ENCODE measurements at places on chromosomes 11 and 22.

DNA sequence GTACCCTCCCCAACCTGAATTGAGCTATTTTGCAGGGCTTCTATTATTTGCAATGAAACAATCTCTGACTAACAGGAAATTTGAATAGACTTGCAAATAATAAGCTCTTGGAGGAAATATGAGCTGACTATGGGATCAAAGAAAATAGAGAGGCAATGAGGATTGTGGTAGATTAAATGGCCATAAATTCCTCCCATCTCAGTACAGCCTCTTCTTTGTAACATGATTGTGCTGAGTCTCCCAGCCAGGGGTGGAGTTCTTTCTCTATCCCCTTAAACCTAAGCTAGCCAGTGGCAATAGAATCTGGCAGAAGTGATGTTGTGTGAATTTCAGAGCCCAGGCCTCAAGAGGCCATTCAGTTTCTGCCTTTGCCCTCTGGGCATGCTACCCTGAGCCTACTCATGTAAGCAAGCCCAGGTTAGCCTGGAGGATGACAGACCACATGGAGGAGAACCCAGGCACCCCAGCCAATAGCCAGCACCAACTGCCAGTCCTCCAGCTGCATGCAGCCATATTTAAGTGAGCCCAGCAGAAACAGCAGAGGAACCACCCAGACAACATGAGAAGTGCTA lies 86.8 kb upstream of the TP53I11 start:
- no peaks in the 10 kb centered on the region for H3K36me3 ChIP-seq
- no peak overlapping the region for H3K27ac ChIP-seq
- H3K4me1 ChIP-seq, result no peaks in the 10 kb centered on the region

DNA sequence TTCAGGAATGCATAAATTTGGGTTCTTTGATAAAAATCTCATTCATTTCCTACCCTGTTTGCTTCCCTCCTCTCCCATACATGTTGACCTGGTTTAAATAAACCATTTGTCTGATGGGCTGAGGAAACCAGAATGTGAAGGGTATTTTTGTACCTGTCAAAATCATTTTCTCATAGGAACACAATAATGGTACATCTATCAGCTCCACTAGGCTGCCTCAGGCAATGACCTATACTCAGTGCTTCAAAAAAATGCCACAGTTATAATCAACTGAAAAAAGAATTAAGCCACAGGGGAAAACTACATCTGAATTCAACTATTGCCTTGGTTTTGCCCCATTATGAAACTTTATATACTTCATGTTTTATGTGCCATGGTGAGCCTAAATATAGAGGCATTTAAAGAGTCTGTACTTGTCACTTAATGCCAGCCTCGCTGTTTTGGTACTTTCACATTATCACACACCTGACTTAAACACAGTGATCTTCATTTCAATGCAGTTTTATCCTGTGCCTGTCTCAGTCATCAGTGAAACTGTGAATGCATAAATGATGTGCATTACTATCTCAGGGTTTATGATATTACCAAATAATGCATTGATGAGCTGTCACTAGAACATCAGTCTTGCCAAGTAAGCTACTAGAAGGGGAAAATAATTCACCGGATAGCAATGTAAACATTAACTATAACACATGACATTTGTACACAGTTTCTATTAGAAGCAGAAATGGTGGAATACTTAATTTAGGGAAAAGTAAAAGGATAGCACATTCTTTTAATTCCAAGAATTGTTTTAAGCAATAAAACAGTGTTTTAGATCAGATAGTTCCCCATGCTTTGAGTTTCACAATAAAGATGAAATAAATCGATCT lies 92.7 kb downstream of the MSANTD4 start:
- H3K36me3 ChIP-seq, result no peaks in the 10 kb centered on the region
- H3K4me1 ChIP-seq, result no peaks in the 10 kb centered on the region
- H3K4me3 ChIP-seq, result no peak overlapping the region
- no peak overlapping the region for H3K27ac ChIP-seq

DNA sequence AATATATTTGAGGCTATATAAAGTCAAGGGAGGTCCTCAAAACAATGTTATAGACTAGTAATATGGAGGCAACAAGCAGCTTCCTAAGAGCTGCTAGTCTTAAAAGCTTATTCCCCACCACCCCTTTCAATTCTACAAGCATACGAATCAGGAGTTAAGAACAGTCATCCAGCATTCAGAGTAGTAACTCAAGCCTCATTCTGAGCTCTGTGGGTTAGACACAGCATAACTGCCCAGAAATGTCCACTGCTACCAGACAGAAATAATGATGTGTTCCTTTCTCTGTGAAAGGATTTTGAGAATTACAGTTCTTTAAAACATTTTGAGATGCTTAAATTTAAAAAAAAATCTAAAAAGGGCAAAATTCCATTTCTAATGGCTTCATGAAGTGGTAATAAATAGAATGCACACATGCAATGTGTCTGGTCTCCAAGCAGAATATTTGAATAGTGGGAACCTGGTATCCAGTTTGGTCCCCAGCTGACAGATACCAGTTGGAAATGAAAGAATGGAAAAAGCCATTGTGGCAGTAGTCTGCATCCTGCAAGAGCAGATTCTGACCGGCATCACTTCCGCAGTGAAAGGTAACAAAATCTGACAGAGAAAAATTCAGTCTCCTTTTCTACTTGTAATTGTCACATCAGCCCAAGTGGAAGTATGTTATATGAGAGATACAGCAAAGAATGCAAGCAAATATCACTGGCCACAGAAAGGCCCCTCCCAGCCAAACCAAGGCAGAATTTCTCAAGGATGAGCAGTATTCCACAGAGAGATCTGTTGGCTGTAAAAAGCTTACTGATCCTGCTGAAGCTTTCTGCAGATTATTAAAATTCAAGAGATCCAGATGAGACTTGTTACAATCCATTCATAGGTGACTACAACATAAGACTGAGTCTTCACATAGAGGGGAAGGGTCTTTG lies 310.8 kb upstream of the PITPNB start:
- H3K4me3 ChIP-seq, result no peak overlapping the region
- H3K36me3 ChIP-seq, result no peaks in the 10 kb centered on the region
- no peak for ATAC-seq
- no peak overlapping the region for H3K27ac ChIP-seq
- H3K4me1 ChIP-seq, result no peaks in the 10 kb centered on the region
- peaks cover 7% of the 10 kb centered on the region for H3K27me3 ChIP-seq

DNA sequence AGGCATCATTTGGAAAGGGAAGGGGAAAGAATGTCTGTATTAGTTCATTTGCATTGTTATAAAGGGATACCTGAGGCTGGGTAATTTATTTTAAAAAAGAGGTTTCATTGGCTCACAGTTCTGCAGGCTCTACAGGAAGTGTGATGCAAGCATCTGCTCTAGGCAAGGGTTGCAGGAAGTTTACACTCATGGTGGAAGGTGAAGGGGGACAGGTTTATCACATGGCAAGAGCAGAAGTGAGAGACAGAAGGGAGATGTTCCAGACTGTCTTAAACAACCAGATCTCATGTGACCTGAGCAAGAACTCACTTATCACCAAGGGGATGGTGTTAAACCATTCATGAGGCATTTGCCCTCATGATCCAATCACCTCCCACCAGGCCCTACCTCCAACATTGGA lies 90.6 kb downstream of the CCDC83 start:
- H3K27me3 ChIP-seq, result no peaks in the 10 kb centered on the region
- ATAC-seq, result no peak

- H3K27me3 ChIP-seq, result no peaks in the 10 kb centered on the region
- peaks cover 15% of the 10 kb centered on the region for H3K4me1 ChIP-seq
- ATAC-seq, result no peak
- peak overlapping the region; percentile 61 for H3K27ac ChIP-seq
- no peaks in the 10 kb centered on the region for H3K36me3 ChIP-seq
Measured at GRCh38 chr11:117823946-117824420, 561 bp downstream of the FXYD2 start.

DNA sequence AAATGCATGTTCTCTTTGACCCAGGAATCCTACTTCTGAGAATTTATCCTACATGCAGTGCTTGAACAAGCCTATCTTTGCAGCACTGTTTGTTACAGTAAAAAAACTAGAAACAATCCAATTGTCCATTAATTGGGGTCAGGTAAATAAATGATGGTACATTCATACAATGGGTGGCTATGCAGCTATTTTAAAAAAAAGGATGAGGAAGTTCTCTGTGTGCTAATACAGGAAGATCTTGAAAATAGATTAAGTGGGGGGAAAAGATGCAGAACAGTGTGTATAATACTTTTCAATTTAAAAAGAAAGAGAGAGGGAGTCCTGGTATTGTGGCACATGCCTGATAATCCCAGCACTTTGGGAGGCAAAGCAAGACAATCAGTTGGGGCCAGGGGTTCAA lies 9.5 kb upstream of the CREB3L1 start:
- no peak overlapping the region for H3K27ac ChIP-seq
- H3K4me3 ChIP-seq, result no peak overlapping the region
- H3K36me3 ChIP-seq, result no peaks in the 10 kb centered on the region
- peaks cover 6% of the 10 kb centered on the region for H3K27me3 ChIP-seq
- ATAC-seq, result no peak

- ATAC-seq, result no peak
- H3K27me3 ChIP-seq, result peaks cover 39% of the 10 kb centered on the region
- H3K36me3 ChIP-seq, result no peaks in the 10 kb centered on the region
- no peak overlapping the region for H3K4me3 ChIP-seq
- H3K4me1 ChIP-seq, result no peaks in the 10 kb centered on the region
- no peak overlapping the region for H3K27ac ChIP-seq
Measured at GRCh38 chr11:63229815-63230214, 13.6 kb downstream of the SLC22A25 start.

DNA sequence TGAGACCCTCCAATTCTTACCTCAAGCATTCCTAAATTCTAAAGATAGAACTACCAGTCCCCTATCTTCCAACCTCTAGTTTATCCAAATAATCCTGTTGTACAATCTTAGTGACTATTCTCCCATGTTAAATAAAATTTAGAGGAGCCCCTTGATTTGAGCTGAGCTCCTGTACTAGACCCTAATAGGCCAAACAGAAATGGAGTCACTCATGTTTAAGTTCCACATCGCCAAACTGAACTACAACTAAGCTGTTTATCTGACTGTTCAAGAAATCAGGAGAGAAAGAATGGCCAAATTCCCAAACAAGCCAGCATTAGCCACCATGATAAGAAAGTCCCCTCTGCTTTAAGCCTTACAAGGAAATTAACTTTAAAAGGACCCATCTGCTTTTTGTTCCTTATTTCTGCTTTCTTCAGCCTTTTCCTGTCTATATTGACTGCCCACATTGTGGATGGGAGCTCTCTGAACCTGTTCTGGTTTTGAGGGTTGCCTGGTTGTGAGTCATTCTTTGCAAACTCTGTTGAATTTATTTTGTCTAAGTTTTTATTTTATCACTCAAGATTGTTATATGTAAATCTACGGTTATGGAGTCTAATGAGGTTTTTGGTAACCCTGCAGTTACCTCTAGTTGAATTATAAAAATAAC lies 90.4 kb downstream of the TTC28 start:
- no peak overlapping the region for H3K4me3 ChIP-seq
- ATAC-seq, result no peak
- H3K27me3 ChIP-seq, result peaks cover 21% of the 10 kb centered on the region

GRCh38 chr11:18203723-18204122 lies 31.1 kb downstream of the MRGPRX4 start:
- no peaks in the 10 kb centered on the region for H3K4me1 ChIP-seq
- no peaks in the 10 kb centered on the region for H3K36me3 ChIP-seq
- peaks cover 35% of the 10 kb centered on the region for H3K27me3 ChIP-seq
- no peak overlapping the region for H3K27ac ChIP-seq
- ATAC-seq, result peak; percentile 37

GRCh38 chr11:8022876-8023275 lies 35.7 kb downstream of the EIF3F start:
- no peaks in the 10 kb centered on the region for H3K36me3 ChIP-seq
- no peak overlapping the region for H3K4me3 ChIP-seq
- peaks cover 7% of the 10 kb centered on the region for H3K4me1 ChIP-seq
- ATAC-seq, result no peak
